ENCODE measurements at places on chromosomes 12 and 14. TPM values are rescaled to one million over a fixed set of nuclear protein-coding genes. Genes with fewer than 3 reads are reported as not detected.

Gene KRT3
- not detected for total RNA-seq

DNA sequence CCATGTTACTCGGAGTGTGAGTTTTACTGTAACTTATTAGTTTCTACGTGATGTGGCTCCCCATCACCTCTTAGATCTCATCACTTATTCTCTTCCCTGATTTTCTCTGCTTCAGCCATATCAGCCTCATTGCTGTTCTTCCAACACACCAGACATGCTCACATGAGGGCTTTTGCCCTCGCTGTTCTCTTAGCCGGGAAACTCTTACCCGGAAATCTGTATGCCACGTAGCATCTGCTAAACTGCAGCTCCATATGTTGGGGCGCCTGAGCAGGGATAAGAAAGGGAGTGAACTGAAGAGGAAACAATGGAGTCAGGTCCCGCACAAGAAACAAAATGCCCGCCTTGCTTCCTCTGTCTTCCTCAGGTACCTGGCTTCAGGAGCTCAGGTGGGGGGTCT lies 16.6 kb downstream of the SMUG1 start:
- no peak for DNase-seq

Gene FLRT2
- 6.8 TPM for total RNA-seq

- DNase-seq: no peak
Measured at GRCh38 chr14:57609192-57610075, 115.8 kb upstream of the CCDC198 start.

GRCh38 chr12:4216187-4216927 lies 57.2 kb upstream of the CCND2 start:
- no peak for DNase-seq

Measured in sigmoid colon (tissue), 7 donors.